Tibial nerve (tissue), 4 donors: ENCODE measurements at places on chromosomes 7 and 10. TPM values are rescaled to one million over a fixed set of nuclear protein-coding genes. Genes with fewer than 3 reads are reported as not detected.

ACTA2 gene
- total RNA-seq = 340 TPM

TAS2R3 gene
- 5.9 TPM for total RNA-seq

ZNRF2 gene
- 42.2 TPM for total RNA-seq

SHH gene
- 14.7 TPM for total RNA-seq

LRRC18 gene
- total RNA-seq = not detected

GRCh38 chr7:5334671-5335070, 51.9 kb downstream of the SLC29A4 start:
- DNase-seq = no peak

DNA sequence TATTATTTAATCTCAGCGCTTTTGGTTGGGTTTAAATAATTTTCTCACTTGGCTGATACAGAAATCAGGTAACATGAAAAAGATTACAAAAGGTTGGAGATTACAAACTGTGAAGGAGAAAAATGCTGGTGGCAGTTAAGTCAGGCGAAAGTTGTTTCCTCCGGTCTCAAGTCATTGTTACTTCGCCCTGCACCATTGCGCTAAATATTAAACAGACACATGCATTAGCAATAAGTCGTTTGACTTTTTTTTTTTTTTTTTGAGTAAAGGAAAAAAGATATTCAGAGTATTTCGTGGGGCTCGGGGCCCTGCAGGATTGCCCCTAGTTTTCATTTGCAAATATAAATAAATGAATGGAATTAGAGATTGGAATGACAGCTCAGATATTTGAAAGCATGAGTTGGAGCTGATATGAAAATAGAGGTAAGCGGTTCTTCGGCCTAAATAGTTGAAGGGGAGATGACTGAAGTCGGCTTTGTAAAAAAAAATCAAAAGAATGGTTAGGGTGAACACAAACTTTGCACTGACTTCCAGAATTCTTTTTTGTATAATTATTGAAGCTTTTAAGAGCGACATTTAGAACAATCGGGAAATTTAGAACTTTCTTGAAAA, 914 bp downstream of the SDHAF3 start:
- DNase-seq = no peak

- DNase-seq = no peak
Measured at GRCh38 chr10:121413951-121414350, 184.3 kb downstream of the FGFR2 start.

DNA sequence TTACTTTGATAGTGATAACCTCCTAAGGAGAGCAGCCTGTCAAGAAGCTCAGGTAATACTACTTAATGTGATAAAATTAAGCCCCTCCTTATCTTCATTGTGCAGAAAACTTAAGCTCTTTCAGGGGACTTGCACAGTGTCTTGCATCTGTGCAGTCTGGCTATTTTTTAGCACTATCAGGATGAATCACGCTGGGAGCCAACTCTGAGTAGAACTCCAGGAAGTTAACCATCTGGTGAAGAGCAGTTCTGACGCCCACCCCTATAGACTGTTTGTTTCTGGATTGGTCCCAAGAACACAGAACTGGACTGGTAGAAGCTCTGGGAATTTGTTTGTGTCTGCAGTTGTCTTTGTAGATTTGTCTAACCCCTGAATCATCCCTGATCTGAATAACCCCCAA, 41.9 kb downstream of the AGK start:
- DNase-seq = no peak

DNA sequence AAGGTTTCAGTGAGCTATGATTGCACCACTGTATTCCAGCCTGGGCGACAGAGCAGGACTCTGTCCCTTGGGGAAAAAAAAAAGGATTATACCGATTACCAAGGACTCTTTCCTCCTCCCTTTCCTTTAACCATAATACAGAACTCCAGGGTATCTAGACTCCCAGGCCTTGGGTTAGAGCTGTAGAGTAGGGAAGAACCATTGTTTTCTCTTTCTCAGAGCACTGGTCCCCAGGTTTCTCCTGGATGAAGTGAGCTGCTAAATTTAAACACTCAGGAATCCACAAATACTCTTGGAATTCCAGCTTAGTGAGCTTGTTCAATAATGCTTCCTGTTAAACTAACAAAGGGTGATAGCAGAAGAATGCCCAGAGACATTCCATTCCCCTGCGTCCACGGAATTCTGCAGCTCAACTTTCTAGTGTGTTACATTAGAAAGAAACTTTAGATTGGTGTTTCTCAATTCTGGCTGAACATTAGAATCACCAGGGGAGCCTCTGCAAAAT, 14.6 kb upstream of the RPEL1 start:
- no peak for DNase-seq

GRCh38 chr7:36190447-36191291, 37.6 kb downstream of the EEPD1 start:
- no peak for DNase-seq

DNA sequence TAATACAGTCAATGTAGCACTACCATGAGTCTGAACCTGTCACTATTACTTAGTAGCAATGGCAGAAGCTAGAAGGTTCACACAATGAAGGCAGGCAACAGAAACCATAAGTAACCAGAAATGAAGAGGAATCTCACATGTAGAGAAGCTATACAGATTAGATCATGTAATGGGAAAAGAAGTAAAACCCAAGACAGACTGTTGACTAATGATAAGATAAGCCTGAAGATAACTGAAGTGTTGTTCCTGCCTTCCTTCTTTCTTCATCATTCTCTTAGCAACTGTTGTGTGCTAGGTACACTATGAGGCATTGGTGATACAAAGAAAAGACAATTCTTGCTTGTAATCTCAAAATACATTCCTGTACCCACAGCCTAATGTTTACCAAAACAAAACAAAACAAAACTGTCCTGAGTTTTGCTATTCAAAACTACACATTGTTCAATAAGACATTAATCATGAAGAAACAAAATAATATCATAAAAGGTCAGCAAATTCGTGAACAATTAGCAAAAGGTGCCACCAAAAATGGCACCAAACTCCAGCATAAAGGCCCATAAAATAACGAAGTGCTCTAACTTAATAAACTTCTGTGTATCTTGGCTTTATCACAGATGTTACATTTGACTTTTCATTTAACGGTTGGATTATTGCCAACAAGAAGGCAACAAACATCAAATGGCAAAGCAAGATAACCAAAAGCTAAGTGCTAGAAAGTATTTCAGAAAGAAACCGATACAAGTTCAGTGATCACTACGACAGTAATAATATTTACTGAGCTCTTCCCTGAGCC, 27.1 kb downstream of the ZNF800 start:
- no peak for DNase-seq

GRCh38 chr7:73778801-73779389, 8.8 kb upstream of the CLDN3 start:
- DNase-seq = no peak

GRCh38 chr10:133458710-133459453, 5.1 kb downstream of the SCART1 start:
- DNase-seq = no peak

- no peak for DNase-seq
Measured at GRCh38 chr7:33623267-33623666, 282.1 kb upstream of the BMPER start.

DNA sequence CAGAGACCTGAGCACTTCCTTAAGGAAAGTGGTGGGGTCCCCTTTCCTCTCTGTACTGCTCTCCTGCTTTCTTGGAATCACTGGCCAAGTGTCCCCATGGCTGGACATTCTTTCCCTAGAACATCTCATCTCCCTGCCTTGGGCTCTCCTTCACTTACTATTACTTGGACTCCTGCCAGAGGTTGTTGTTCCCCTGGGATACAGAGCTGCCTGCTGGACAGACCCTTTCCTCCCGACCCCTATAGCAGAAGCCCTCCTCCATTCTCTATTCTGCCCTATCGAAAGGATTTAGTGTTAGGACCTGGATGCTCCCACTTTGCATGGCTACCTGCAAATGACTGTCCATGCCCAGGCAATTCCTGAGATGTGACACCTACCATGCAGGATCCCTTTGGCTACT, 164.3 kb upstream of the PODXL start:
- no peak for DNase-seq

GRCh38 chr7:146129296-146129695, 12.7 kb downstream of the CNTNAP2 start:
- DNase-seq = no peak

DNA sequence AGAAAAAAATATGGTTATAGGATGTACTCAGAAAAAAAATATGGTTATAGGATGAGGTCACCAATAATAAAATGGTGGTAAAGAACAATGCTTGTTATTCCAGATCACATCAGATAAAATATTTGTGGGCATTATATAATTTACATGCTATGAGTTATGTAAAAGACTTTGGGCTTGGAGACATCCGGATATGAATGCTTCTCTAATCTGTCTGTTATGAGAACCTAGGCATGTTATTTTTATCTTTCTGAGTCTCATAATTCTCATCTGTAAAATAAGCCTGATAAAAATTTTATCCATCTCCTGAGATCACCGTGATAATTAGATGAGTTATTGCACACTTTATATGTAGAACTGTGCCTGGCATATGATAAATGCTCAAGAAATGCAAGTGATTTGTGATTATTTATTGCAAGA, 37.8 kb downstream of the DKK1 start:
- no peak for DNase-seq

DNA sequence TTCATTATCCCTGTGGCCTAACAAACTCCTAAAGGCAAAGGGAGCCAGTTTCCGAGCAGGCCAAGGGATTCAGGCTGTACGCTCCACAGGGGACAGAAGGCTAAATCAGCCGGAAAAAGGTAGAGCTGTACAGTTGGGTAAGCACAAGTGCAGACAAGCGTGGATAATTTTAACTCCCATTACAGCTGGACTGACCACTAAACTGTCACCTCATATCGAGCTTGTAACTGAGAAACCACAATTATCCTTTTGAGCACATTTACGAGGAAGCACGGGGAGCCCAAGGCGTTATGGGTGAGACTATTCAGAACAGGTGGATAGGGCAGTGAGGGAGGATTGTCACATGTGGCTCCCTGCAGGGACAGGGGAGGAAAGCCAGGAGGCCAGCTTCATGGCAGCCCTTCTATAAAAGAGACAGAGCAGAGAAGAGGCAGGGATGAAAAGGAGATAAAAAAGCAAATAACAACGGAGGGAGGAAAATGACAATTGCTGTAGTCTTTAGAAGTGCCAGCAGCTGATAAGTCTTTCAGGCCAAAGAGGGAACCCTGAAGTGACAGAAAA, 288.0 kb downstream of the FGFR2 start:
- no peak for DNase-seq

- no peak for DNase-seq
Measured at GRCh38 chr7:51706851-51707250, 390.2 kb upstream of the COBL start.

DNA sequence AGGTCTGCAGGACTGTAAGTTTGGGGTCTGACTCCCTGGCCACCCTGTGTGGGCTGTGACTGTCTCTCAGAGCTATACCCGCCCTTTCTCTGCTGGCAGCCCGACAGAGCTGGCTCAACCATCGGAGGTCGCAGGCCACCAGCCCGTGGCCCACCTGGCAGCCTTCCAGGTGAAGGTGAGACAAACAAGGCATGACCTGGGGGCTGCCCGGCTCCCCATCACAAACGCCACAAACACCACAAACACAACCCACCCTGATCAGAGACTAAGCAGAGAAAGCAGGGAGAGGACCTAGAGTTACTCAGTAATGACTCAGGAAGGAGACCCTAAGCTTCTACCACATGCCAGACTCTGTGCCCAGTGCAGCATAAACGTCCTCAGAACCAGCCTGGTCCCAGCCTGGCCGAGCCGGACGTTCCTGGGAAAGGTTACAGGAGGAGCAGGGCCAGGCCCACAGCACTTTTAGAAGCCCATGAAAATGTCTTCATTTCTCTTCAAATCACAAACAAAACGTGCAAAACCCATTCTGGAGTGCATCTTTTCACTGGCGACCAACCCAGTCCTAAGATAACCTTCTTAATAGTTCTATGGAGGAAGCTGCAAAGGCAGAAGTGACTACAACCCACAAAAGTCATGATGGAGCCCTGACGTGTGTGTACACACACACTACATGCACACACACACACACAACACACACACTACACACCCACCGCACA, 66.8 kb downstream of the MKI67 start:
- no peak for DNase-seq
